ENCODE measurements at places on chromosomes 7 and 10. TPM values are rescaled to one million over a fixed set of nuclear protein-coding genes. Genes with fewer than 3 reads are reported as not detected.

GRCh38 chr10:28542728-28543127 is 9.8 kb downstream of the WAC start:
- no peak for DNase-seq

GRCh38 chr7:108836256-108836655 is 266.6 kb downstream of the DNAJB9 start:
- no peak for DNase-seq

- no peak for DNase-seq
Measured at GRCh38 chr7:101678658-101679057, 49.6 kb upstream of the MYL10 start.

- DNase-seq: no peak
Measured at GRCh38 chr7:2956526-2957368, 86.9 kb downstream of the CARD11 start.

DNA sequence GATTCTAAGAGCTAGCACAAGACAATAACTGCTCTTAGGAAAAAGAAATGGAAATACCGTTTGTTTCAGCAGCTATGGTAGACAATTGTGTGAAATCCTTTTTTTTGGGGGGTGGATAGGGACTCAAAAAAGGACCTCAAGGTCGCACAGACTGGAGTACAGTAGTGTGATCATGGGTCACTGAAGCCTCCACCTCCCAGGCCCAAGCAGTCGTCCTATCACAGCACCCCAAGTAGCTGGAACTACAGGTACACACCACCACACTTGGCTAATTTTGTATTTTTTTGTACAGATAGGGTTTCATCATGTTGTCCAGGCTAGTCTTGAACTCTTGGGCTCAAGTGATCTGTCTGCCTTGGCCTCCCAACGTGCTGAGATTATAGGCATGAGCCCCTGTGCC is 33.9 kb downstream of the KMT2E start:
- no peak for DNase-seq

GRCh38 chr7:17501441-17502212 is 203.2 kb downstream of the AHR start:
- DNase-seq: no peak

DNA sequence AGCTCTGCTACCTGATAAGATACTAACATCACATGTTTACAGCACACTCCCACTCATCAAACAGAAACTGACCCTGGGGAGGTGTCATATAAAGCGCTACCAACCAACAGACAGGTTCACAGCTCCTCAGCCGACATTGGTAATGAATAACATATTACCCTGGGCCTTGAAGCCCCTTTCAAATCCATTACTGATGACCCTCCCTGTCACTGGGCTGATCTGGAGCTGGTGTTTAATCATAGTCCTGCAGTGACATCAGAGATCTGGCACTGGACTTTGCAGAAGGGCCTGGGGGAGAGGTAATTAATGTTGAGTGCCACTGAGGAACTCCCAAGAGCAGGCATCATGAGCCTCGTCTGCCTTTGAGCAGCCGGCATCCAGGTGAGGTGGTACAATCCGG is 306.5 kb upstream of the NFE2L3 start:
- DNase-seq: no peak

Gene EBLN1
- total RNA-seq: not detected

Gene ITGB1
- 9.8 TPM for total RNA-seq

DNA sequence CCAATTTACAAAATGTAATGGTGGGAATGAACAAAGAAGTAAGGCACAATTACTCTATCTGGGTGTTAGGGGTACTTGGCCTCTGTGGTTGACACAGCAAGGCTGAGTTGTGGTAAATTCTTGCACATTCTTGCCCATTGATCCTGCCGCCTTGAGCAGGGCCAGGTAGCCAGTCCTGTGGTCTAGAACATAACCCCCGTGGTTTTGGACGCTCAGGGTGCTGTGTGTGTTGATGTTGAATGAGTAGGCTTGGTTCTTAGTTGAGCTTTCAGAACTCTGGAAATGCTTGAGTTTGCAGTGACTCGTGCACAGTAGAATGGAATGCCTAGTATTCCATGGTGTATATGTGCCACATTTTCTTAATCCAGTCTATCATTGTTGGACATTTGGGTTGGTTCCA is 42.3 kb upstream of the CDHR3 start:
- DNase-seq: no peak

DNA sequence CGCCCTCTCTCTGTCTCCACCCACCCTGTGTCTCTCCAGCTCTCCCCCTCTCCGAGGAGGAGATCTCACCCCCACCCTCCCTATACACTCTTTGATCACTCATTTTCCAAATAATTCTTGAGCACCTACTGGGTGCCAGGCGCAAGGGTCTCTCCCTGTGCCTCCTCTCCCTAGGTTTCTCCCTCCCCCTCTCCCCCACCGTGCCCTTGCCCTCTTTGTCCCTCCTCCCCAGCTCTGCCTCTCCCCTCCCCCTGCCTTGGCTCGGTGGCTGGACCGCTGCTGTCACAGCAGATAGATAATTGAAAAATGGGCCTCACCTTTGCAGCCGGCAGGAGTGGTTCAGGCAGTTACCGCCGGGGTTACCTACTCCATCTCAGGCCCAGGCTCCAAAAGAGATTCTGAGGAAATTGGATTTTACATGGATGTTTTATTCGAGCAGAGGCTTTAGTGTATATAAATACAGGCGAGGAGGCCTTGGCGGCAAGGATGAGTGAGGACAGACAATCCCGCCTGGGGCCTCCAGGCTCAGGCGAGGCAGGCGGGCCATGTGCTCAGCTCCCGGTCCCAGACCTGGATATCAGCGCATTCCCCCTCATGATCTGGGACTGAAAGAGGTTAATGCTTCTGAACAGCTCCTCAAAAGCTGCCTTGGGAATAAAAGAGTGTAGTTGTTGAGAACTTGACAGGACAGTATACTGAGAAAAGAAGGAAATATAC is 60.8 kb upstream of the BTRC start:
- no peak for DNase-seq

GRCh38 chr7:155122831-155123230 is 52.7 kb downstream of the HTR5A start:
- no peak for DNase-seq

- no peak for DNase-seq
Measured at GRCh38 chr10:112288486-112288885, 5.3 kb downstream of the TECTB start.

DNA sequence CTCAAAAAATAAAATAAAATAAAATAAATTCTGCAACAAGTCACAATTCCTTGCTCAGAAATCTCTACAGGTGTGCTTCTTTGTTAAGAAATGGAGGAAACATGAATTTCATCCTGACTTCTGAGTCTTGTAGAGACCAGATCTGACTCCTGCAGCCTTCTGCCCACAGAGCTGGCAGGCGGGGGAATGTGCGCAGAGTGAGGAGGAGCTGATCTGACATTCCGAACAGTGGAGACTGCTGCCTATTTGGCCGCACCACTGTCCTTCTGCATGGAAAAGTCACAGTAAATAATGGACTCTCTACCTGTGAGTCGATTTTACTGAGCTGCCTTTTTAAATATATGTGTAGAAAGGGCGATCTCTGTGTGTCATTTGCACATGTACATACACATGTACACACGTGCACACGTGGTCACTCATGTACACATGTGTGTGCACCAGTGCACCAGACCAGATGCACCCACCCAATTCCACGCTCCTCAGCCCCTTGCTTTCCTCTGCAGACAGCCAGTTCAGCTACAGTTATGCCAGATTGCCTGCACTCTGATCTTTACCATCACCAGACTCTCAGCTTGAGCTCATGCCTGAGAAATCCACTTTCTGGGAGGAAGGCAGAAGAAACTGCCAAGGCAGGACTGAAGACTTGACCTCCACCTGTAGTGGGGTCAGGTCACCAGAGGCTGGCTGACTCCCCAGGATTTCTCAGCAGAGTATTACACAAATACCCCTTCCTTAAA is 54.9 kb downstream of the IKZF1 start:
- no peak for DNase-seq

Gene ZPBP
- total RNA-seq: not detected

DNA sequence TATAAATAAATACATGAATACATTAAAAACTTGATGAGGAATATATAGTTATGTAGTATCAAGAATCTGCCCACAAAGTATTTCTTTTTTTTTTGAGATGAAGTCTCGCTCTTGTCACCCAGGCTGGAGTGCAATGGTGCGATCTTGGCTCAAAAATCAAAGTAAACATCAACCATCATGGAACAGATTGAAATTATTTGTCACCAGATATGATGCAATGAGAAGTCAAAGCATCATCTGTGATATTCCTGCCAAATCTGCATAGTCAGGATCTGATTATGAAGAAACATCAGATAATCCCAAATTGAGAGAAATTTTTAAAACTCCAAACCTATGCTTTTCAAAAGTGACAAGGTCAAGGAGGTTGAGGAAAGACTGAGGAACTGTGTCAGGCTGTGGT is 5.1 kb upstream of the CYP2C18 start:
- no peak for DNase-seq

All from GM12878 (cell line).